Activated CD8-positive, alpha-beta memory T cell treated with anti-CD3 and anti-CD28 coated beads for 1 hour (primary cell): ENCODE measurements at places on chromosomes 3 and 15.

DNA sequence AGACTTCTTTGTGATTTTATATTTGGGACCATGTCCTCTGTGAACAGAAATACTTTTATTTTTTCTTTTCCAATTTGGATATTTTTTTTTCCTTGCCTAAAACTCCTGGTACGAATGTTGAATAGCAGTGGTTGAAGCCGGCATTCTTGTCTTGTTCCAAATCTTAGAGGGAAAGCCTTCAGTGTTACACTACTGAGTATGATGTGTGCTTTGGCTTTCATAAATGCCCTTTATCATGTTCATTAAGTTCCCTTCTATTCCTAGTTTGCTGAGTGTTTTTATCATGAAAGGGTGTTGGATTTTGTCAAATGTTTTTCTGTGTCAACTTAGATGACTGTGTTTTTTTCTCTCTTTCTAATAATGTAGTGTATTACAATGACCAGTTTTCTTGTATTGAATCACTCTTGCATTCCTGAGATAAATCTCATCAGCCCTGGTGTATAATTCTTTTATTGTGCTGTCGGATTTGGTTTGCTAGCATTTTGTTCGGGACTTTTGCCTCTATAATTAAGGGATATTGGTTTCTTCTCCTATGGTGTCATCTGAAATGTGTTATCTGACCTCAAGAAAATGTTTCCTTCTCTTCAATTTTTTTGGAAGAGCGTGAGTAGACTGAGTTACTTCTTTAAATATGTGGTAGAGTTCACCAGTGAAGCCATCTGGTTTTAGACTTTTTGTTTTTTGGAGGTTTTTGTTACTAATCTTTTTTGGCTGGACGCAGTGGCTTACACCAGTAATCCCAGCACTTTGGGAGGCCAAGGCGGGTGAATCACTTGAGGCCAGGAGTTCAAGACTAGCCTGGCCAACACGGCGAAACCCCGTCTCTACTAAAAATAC is 33.3 kb downstream of the MAP1A start:
- no peak for DNase-seq

- DNase-seq = no peak
Measured at GRCh38 chr3:190644766-190645165, 130.9 kb downstream of the IL1RAP start.

DNA sequence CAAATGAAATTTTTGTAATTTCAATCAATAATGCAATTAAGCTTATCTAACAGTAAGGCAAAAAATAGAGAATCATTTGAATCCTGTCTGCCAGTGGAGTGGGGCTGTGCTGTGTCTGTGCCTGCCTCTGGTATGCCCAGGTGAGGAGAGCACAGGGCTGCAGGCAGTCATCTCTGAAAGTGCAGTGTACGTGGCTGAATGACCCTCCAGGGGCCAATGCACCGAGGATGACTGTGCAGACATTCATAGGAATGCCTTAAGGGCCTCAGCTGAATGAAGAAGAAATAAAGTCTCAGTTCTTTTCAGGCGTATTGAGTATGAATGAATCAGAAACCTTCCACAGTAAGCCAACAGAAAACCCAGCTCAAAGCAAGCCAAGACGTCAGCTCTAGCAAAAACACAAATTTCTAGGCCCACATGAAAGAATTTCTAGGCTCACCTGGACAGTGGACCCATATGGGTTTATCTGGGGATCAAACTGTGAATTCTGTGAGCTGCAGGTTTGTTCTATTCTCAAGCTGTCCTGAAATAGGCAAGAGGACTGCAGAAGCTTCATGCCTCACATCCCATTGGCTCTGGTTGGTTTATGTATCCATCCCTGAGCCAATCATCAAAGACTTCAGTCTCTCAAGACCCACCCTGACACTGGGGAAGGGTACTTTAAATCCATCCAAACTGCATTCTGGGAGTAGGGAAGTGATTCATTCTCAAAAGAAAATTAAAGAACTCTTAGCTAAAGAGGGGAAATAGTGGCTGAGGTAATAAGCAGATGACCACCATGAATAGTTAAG is 123.4 kb downstream of the SSR3 start:
- DNase-seq = no peak

DNA sequence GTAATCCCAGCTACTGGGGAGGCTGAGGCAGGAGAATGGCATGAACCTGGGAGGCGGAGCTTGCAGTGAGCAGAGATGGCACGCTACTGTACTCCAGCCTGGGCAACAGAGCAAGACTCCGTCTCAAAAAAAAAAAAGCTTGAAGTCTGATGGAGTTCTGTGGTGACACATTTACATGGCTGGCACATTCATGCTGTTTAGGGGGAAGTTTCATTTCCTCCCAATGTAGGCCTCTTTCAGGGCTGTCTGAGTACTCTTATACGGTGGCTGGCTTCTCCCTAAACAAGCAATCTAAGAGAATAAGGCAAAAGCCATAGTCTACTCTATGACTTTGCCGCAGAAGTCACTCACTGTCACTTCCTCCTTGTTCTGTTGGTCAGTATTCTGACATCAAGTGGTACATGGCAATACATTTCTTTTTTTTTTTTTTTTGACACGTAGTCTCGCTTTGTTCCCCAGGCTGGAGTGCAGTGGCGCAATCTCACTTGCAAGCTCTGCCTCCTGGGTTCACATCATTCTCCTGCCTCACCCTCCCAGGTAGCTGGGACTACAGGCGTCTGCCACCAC is 41.2 kb downstream of the OIP5 start:
- DNase-seq = no peak

DNA sequence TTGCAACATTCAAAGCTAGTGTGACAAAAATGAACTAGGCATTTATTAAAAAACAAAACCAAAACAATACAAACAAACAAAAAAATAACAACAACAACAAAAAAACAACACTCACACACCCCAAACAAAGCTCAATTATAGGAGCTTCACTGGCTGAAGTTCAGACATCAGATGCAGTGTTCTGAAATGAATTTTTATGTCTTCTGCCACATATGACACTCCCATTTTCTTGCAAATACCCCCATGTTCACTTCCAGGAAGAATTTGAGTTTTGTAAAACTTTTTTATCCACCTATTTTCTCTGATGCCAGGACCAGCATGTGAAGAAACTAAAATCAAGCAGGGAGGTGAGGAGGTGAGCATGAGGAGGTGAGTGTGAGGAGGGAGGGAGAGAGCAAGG is 113.9 kb downstream of the CADPS start:
- no peak for DNase-seq

GRCh38 chr3:197431346-197431910 is 124.3 kb downstream of the BDH1 start:
- no peak for DNase-seq

DNA sequence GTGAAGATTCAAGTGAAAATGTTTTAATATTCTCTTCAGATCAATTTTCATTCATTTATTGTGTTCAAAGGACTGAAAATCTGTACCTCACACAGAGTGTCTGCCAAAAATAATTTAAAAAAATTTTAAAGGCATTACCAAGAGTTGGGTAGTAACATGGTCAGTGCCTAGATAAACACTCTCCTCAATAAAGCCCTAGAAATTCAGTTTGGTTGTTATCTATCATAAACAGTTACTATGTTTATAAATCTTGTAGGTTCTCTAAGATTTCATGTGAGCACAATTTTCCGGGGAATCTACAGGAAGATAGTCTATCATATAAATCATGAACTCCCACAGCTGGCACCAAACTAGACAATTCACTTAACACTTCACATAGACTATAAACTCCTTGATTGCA is 128.6 kb downstream of the GSK3B start:
- DNase-seq = no peak

DNA sequence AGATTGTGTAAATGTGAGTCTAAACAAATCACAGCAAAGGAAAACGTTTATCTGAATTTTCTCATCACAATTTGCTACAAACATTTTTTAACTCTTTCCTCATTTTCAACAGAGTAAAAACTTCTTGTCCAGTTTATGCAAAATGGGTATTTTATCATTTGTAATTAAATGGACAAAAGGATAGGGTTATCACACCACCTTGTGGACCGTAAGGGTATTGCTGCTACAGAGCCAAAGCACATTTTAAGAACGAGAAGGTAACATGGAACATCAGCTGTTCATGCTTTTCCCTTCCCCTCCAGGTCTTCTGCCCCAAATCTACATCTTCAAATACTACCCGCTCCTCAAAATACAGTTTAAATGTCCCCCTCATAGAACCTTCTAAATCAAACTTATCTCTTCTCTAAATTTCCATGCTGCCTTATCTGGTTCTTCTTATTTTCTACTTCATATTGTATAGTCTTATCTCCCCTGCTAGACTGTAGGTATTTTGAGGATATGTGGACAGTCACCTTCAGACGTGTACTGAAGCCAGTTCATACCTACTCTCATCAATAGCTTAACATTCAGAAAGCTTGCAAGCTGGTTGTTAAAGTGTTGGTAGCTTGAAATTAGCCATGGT is 12.8 kb upstream of the SETMAR start:
- DNase-seq = no peak

DNA sequence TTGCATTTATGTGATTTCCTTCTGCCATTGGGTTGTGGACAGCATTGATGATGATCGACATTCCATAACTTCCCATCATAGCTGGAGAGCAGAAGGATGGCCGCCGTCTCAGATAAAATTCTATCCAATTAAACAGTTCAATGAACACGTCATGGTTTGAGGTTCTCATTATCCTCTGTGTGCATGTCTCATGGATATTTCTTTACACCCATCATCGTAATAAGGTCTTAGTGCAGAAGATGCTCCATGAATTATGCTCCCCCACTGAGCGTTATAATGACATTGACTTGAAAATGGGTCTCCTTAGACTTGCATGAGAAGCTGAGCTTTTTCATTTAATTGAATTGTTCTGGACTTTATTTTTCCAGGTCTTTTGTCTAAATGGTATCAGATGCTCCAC is 92.1 kb downstream of the TRIM42 start:
- no peak for DNase-seq

DNA sequence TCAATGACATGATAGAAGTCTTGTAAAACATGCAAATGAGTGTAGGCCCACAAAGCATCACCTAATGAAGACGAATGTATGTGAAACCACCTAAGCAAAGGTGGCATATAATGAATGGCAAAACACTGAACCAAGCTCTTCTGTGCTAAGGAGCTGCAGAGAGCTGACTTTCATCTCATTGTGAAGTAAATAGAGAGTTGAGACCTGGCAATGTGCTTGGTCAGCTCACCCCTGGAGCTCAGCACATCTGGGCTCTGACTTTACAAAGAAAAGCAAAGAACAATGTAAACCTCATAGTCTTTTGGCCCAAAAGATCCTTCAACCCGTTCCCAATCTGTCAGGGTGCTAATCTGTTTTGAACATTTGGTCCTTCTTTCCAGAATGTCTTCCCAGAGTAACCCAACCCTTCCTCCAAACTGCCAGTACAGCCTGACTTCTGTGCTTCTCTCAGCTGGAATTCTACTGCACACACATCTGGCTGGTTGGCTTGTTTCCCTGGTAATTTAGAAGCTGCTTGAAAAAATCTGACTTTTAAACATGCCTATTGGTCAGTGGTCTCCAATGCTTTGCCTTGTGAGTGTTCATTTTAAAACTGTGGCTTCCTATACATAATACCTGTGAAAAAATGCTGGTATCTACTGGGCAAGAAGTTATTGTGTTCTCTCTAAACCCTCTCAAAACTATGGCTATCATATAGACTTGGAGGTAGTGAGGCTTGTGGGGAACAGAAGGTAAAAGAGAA is 101.7 kb downstream of the CD200R1L start:
- DNase-seq = no peak

DNA sequence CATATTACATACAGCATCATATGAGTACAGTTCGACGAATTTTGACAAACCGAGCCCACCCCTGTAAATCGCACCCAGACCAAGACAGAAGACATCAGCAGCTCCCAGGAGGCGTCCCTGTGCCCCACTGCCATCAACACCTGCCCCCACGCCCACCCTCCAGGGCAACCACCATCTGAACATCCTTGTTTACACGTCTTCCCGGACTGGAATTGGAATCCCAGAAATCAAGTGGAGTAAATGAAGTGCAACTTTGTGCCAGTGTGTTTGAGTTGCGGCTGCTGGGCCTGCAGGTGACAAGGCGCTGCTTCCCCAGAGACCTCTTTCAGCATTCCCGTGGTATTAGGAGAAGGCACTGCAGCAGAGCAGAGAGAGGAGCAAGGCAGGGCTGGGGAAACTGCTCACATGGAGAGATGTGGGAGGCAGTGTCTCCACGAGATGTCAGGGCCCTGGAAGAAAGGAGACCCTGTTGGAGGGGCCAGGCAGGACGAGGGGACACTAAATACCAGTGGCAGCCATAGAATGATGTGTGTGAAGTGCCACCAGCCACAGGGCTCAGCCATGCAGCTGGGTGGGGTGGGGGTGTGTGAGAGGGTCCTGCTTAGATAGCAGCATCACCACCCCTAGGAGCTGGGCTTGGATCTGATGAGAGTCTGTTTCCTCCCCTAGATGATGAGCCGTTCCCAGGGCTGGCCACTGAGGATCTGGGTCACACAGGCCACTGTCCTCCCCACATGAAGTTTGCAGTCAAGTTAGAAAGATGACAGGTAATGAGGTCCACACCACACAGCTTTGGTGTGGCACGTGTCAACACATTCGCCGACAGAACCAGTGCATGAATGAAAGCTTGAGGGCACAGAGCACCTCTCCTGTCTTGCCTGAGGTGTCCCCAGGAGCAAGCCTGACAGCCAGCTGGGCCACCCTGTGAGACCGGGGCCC is 33.4 kb upstream of the PCSK6 start:
- DNase-seq = no peak

GRCh38 chr3:170493712-170494182 is 75.1 kb downstream of the CLDN11 start:
- DNase-seq = no peak

DNA sequence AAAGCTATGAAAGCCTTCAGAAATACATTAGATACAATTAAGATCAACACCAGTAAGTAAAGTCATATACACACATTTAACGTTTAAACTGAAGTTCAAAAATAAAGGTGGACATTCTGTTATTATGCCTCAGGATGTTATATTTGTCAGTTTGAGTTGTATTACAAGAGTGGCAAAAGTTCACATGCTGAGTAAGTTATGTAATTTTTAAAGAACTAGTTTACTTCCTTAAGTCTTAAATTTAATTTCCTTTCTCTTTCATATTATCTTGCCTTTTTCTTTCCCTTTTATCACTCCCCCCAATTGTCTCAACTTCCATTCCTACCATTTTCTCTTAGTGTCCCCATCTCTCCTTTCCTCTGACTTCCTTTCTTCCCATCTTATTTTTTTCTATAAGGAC is 4.9 kb upstream of the GPR87 start:
- DNase-seq = no peak

- DNase-seq = no peak
Measured at GRCh38 chr15:48630245-48630644, 15.3 kb downstream of the FBN1 start.

- no peak for DNase-seq
Measured at GRCh38 chr3:63970631-63971475, 52.4 kb downstream of the PSMD6 start.

GRCh38 chr15:69496001-69496400 is 43.4 kb downstream of the RPLP1 start:
- DNase-seq = no peak

GRCh38 chr3:103137830-103138229 is 703.0 kb downstream of the ZPLD1 start:
- DNase-seq = no peak

- DNase-seq = no peak
Measured at GRCh38 chr3:133573629-133574194, at the start of gene CDV3. TSS of gene CDV3 (plus strand) at chr3:133573686. CDS start at chr3:133574045, 359 bp downstream.

- no peak for DNase-seq
Measured at GRCh38 chr15:57559875-57560274, 31.8 kb upstream of the MYZAP start.
